ENCODE measurements at places on chromosomes 6 and 20. TPM values are rescaled to one million over a fixed set of nuclear protein-coding genes. Genes with fewer than 3 reads are reported as not detected.
A peak's percentile ranks its signal among the peaks of the same experiment; 100 is the strongest.

The CD93 gene
- 0.54 TPM for total RNA-seq

The KHDRBS2 gene
- not detected for total RNA-seq

DNA sequence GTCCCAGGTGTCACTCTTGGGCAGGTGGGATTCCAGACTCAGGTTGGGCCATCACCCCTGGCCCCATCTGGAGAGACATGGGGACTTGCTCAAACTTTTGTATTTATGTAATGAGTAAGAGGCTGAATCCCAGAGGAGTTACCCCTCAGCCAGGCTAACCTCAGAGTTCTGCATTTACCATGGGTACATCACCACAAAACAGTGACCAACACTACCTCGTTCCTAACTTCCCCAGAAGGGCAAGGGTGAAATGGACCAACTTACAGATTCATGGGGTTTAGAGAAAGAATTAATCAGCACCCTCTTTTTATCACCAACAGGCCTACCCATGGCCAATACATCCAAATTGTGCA is 259.9 kb upstream of the MARCKS start:
- H3K4me3 ChIP-seq = no peak overlapping the region
- H3K27me3 ChIP-seq = no peaks in the 10 kb centered on the region
- no peak overlapping the region for H3K27ac ChIP-seq
- H3K4me1 ChIP-seq = no peaks in the 10 kb centered on the region

DNA sequence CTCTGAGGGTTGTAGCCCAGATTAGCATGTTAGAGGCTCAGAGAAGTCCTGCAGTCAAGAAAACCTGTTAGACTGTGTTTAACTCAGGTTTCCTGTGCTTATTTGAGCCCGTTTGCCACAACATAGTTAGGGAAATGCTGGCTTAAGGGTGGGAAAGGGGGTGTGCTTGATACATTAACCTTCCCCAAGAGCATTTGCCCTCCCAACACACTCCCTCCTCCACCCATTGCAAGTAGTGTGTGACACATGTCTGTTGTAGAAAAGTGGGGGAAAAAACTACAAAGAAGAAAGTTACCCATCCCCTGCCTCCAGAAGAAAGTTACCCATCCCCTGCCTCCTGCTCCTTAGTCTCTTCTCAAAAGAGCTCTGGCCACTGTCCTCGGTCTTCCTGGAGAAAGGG is 36.8 kb upstream of the MRPS18A start:
- no peaks in the 10 kb centered on the region for H3K36me3 ChIP-seq
- H3K4me3 ChIP-seq = no peak overlapping the region
- H3K27me3 ChIP-seq = peaks cover 23% of the 10 kb centered on the region

DNA sequence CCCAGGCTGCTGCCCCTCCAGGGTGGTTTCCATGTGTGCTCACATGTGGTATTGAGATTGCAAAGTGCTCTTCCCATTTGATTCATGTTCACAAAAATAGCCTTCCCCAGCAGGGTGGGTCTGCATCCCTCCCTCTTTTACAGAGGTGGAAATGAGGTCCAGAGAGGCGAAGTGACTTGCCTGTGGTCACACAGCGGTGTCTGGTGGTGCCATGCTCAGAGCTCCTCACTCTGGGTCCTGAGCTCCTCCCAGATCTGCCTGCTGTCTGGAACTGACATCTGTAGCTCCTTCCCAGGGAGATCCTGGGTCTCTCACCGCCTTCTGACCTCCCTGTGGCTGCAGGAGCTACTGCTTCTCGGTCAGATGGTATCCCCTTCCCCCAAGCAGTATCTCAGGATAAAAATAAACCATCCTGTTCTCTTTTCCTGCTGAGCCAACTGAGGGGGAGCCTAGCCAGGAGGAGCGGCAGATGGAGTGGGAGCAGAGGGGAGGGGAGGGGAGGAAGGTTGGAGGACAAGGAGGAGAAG is 11.9 kb downstream of the CD40 start:
- H3K27ac ChIP-seq = no peak overlapping the region
- no peak for DNase-seq
- H3K4me1 ChIP-seq = no peaks in the 10 kb centered on the region

DNA sequence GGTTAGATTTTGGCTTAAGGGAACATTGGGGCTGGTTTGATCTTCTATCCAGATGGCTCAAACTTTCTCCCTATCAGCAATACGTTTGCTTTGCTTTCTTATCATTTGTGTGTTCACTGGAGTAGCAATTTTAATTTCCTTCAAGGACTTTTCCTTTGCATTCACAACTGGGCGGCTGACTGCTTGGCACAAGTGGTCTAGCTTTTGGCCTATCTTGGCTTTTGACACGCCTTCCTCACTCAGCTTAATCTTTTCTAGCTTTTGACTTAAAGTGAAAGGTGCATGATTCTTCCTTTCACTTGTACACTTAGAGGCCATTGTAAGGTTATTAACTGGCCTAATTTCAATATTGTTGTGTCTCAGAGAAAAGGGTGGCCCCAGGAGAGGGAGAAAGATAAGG is 254.9 kb downstream of the PLCB1 start:
- H3K4me1 ChIP-seq = peaks cover 5% of the 10 kb centered on the region
- H3K4me3 ChIP-seq = no peak overlapping the region
- H3K27me3 ChIP-seq = no peaks in the 10 kb centered on the region
- H3K36me3 ChIP-seq = no peaks in the 10 kb centered on the region

The CPNE5 gene
- 0.79 TPM for total RNA-seq

The AKAP12 gene
- 0.85 TPM for total RNA-seq

GRCh38 chr6:159389695-159390094 is 220.5 kb downstream of the FNDC1 start:
- H3K4me3 ChIP-seq = no peak overlapping the region
- H3K4me1 ChIP-seq = no peaks in the 10 kb centered on the region
- no peaks in the 10 kb centered on the region for H3K36me3 ChIP-seq
- H3K27ac ChIP-seq = no peak overlapping the region
- DNase-seq = no peak

DNA sequence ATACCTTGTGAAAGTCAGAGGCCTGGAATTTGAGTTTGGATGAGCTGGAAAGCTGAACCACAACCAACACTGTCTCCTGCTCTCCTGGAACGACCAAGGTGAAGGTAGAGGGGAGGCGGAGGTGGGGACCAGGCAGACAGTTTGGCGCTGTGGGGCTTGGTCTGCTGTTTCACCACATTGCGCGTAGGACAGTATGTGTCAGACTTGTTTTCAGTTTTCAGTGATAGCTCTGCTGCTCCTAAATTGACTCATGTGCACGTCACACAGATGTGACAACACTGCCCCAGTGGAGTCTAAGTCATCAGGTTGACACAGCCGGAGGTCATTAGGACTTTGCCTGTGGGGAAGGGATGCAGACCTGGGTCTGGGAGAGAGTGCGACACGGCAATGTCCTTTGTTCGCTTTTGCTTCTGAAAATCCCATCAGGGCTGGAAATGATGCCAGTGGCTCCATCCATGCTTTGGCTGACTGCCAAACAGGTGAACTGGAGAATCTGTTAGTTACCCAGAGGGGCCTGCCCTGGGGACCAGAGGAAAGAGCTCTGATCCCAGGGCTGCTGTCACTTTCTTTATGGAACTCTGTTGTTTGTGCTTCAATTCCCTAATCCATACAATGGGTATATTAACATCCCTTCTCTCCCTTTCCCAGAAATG is 255.5 kb downstream of the CDC5L start:
- peak overlapping the region; percentile 86 for H3K27ac ChIP-seq
- H3K4me1 ChIP-seq = peaks cover 35% of the 10 kb centered on the region
- H3K27me3 ChIP-seq = no peaks in the 10 kb centered on the region
- DNase-seq = peak; percentile 80
- peak overlapping the region; percentile 34 for H3K4me3 ChIP-seq
- no peaks in the 10 kb centered on the region for H3K36me3 ChIP-seq
